ENCODE measurements at places on chromosomes 13 and 19. TPM values are rescaled to one million over a fixed set of nuclear protein-coding genes. Genes with fewer than 3 reads are reported as not detected.

ZNF675 gene
- 25.3 TPM for total RNA-seq

KLK1 gene
- total RNA-seq, result not detected

LGALS7 gene
- not detected for total RNA-seq

SULT2A1 gene
- not detected for total RNA-seq

C5AR2 gene
- total RNA-seq, result 0.39 TPM

CEACAM8 gene
- not detected for total RNA-seq

FXYD7 gene
- total RNA-seq, result not detected

DNA sequence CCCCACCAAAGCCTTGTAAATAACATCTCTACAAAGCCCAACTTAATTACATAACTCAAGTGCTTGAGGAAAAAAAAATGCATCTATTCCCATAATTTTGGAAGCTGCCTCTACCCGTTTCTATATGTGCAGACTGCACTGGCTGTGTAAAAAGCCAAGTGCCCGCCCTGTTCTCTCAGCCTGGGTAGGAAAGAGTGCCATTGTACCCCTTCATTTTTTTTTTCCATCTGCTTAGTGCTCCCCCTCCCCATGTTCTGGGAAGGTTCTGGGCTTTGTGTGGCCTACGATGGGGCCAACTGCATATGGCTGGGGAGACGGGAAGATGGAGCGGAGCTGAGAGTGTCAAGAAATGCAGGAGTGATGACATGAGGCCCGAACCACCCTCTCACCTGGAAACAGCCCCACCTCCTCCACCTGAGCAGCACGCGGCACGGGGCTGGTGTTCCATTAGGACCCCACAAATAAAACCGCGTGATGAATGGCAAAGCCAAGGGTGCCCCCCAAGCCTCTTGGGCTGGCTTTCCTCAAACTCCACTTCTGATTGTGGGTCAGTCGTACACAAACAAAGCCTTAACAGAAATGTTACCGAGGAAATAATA is 42.1 kb downstream of the TSHZ3 start:
- DNase-seq, result no peak

DNA sequence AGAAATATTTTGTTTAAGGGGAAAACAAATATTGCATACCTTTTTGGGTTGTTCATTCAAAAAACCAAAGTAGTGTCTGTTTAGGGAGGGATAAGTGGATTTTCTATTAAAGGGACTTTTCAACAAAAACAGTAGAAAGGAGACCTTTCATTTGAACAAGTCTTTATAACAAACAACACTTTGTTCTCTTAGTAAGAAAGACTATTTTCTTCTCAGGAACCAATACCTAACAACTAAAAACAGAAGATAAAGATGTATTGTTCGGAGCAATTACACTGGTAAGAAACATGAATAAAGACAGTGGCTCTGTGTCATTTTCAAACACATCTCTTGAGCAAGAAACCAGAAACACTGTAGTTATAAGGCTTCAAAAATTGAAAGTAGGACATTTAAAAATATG is 1610.1 kb upstream of the PCDH20 start:
- no peak for DNase-seq

DNA sequence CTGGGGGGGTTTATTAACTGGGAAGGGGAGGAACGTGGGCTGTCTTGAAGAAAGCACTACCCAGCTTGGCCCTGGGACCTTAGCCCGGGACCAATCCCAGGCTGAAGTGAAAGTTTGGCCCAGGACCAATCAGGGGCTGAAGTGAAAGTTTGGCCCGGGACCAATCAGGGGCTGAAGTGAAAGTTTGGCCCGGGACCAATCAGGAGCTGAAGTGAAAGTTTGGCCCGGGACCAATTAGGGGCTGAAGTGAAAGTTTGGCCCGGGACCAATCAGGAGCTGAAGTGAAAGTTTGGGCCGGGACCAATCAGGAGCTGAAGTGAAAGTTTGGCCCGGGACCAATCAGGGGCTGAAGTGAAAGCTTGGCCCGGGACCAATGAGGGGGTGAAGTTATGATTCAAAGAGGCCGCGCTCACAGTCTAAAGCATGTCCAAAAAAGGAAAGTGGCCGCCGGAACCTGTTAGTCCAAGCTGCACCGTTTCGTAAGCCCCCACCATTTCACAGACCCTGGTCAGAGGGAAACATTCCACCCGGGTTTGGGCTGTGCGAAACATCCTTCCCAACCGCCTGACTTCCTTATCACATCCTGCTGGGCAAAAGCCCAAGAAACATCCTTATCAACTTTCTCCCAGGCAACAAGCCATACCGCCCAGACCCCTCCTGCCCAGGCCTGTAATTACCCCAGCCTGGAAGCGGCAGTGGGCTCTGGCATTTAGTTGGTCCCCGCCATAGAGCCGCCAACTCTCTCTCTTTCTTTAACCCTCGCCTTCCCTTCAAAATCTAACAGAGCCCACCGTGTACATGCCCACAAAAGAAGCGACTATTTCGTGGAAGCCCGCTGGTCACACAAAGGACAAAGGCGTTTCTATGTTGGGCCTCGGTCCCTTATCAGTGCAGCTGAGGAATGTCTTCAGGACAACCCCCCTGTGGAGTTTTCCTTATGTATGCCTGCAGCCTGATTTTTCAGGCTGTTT is 1.1 kb downstream of the ZNF850 start:
- DNase-seq, result peak; percentile 78

- peak; percentile 70 for DNase-seq
Observed at GRCh38 chr13:80012251-80012650, 328.7 kb downstream of the SPRY2 start.

DNA sequence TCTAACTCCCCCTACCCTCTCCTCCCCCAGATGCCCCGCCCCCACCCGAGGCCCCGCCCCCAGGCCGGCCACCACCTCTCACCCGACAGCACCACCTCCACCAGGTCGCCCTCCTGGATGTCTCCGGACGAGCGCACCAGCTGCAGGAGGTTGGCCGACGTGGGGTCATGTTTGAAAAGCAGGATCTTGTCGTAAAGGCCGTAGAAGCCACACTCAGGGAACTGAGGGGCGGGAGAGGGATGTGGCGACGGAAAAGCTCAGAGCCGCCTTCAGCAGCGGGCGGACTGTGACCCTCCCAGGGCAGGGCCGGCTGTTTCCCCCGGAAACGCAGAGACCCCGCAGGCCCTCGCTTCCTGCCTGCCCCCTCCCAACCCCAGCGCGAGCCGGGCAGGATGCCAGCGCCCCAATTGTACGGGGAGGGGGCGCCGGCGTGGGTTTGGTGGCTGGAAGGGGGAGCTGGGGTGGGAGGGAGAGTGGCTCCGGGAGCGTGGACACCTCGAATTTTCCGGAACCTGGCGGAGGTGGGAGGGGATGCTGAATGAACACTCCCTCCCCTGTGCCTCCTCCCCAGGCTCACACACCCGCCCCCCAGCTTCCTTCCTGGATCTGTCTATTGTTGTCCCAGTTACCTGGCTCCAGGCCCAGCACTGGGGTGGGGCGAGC is 3.0 kb downstream of the PRKD2 start:
- peak; percentile 95 for DNase-seq

GRCh38 chr19:47012617-47013016 is 7.0 kb upstream of the NPAS1 start:
- peak; percentile 63 for DNase-seq

GRCh38 chr13:113088691-113089020 is 16.9 kb upstream of the F7 start:
- DNase-seq, result no peak

GRCh38 chr19:46722421-46723022 is 5.6 kb upstream of the PRKD2 start:
- no peak for DNase-seq

GRCh38 chr13:30624630-30625029 is 6.9 kb downstream of the USPL1 start:
- no peak for DNase-seq

DNA sequence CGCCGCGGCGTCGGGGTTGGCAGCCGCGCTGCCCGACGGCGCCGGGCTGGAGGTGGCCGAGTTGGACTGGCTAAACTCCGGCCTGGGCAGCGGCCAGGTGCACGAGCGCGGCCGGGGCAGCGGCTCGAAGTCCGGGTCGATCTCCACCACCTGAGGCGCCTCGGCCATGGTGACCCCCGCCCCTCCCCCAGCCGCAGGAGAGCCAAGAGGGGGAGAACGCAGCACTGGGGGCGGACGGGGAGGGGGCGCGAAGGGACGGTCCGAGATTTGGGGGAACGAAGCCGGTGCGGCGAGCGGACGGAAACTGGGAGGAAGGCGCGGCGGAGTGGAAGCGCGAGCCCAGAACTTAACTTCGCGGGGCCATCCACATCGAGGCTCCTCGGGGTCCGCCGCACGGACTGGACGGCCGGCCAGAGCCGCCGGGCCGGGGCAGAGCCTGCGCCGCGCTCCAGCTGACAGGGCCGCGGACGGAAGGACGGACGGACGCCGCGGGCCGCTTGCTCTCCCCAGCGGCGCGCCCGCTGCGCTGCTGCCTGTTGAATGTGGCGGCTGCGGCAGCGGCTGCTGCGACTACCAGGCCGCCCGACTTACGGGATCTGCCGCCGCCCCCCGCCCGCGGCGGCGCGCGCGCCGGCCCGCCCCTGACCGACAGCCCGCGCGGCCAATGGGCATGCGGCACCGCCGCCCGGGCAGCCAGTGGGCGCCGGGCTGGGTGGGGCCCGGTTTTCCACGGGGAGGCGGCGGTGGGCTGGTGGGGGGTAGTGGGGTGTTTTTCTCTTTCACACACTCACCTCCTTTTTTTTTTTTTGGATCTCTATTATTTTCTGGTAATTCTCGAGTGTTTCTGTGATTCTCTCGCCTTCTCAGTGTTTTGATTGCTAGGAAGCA is at the start of gene FOXO1:
Gene FOXO1, minus strand, starts transcription at position 597 of the 888 bp plus-strand sequence. Its CDS starts 429 bp downstream, at position 168.
- peak; percentile 75 for DNase-seq

DNA sequence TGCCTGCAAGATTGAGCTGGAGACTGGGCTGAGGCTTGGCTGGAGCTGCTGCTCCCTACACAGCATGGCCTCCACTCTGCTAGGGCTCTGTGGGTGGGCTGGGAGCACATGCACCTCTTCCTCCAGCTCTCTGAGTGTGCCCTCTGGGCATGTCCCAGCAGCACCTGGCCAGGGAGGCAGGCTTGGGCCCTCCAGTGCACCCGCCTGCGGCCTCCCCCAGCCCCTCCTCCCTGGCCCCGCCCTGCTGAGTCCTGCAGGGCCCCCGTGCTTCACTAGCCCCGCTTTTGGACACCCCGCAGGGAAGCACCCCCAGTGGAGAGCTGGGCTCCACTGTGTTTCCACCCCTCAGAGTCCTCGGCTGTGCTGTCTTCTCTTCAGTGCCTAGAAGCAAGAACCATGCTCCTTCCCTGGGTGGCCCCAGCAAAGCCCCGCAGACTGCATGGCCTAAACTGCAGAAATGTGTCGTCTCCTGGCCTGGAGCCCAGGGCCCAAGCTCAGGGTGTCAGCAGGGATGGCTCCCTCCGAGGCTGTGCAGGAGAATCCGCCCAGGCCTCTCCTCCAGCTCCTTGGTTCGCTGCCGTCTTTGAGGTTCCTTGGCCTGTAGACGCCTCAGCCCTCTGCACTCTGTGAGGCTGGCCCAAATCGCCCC is 5.0 kb upstream of the TEX29 start:
- no peak for DNase-seq

DNA sequence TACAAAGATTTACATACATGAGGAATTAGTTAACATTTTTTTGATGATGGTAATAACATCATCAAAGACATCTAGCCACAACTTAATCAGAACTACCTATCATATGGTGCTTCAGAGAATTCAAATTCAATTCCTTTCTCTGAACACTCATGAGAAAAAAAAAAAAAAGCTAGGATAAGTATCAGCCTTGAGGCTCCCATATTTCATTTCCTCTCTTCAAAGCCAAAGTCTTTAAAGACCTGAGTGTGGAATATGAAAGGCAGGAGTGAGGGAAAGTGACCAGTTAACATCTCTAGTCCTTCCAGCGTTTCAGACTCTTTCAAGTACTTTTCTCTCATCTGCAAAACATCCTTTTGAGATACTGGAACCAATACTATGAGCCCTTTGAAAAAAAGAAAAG is 137.5 kb downstream of the DCLK1 start:
- peak; percentile 3 for DNase-seq

DNA sequence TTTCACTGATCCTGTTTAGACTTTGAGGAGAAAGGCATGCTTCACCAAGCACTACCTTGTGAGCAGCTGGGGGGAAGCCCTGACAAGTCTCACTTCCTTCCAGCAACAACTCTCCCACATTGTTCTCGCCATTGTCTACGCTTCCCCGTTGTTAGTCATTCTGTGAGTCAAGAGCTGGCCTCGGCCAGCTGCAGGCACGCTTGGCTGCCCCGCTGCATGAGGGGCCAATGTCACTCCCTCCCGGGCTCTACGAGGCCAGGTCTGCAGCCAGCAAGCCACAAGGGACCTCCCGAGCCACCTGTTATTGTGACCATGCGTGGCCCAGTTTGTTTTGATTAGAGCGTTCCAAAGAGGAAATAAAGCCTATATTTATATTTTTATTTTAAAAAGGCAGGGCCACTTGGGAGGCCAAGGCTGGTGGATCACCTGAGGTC is 220.9 kb downstream of the FOXO1 start:
- peak; percentile 95 for DNase-seq

GRCh38 chr19:6115992-6116391 is 5.7 kb upstream of the RFX2 start:
- DNase-seq, result no peak

All from M059J (cell line).